Motor neuron (in vitro differentiated cells): ENCODE measurements at places on chromosomes 2 and 18.
A peak's percentile ranks its signal among the peaks of the same experiment; 100 is the strongest.

- ATAC-seq, result no peak
These were observed 20.0 kb downstream of the KCNF1 start for GRCh38 chr2:10931710-10932255.

DNA sequence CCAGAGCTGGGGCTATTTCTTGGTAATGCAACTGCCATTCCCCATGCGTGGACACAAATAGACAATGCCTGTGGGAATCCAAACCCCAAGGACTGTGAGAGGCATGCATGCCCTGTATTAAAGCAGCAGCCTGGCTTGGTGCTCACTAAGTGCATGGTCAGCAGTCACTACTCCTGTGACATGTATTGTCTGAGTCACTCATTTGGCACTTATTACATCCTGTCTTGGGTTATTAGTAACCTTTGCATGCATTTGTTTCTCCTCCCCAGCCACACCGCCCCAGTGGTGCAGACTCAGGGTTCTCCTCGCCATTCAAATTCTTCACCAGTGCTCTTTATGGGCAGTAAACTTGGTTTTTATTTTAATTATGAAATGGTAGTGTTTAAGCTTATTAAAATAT is 30.2 kb downstream of the PRKCE start:
- peak; percentile 87 for ATAC-seq

GRCh38 chr18:59986139-59986538 is 86.3 kb downstream of the PMAIP1 start:
- no peak for ATAC-seq

GRCh38 chr2:231336236-231336635 is 59.3 kb upstream of the B3GNT7 start:
- no peak for ATAC-seq

DNA sequence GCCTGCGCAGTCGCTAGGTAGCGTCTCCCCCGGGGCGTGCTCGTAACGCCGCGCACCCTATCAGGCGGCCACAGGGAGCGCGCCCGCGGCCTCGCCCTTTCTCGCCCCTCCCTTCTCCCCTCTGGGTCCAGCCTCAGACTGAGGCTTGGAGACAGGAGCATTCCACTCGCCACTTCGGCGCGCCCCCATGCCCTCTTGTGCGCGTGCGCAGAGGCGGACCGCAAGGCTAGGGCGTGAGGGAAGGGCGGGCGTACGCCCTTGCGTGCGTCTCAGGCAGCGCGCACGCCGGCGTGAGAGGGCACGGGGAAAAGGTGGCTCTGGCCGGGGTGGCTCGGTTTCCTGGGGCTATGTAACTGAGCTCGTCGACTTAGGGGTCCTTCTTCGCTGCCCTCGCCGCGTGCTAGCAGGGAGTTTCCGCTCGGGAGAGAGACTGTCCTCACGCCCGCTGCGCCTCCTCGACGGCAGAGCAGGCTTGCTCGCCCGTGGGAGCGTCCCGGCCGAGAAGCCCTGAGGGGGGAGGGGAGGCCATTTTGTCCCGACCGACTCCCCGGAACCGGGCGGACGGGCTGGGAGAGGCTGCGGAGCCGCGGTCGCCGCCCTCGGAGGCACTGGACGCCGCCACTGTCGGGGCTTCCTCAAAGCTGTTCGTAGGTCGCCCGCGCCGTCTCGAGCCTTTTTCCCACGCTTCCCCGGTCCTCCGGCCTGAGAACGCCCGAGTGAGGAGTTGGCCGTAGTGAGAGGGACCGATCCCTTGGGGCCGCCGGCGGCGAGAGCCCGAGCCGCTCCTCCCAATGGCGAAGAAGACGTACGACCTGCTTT is at the start of gene RAB10:
TSS of gene RAB10 (plus strand) at position 267 of the 819 bp plus-strand sequence. CDS start at position 792, 525 bp downstream.
- ATAC-seq, result peak; percentile 89

- ATAC-seq, result no peak
These were observed 904.0 kb upstream of the CDH2 start for GRCh38 chr18:29080946-29081345.

DNA sequence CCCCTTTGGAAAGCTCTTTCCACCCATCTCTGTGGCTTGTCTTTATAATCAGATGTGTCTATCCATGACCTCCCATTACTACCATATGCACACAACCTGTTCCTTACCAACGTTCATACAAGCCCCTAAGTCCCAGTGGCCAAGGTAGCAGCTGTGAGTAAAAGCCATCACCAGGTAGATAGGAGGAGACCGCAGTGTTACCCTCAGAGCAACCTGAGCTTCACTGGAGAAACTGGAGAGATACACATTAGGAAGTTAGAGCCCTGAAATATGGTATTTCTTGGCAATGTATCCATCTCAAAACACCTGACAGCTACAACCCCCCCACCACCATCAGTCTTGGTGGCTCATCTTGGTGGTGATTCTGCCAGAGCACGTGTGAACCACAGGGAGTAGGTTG is 26.0 kb downstream of the LOXHD1 start:
- ATAC-seq, result no peak

- no peak for ATAC-seq
These were observed 54.6 kb upstream of the LYPD6B start for GRCh38 chr2:148983896-148984295.

GRCh38 chr18:54453996-54454395 is 96.3 kb downstream of the C18orf54 start:
- ATAC-seq, result peak; percentile 90

DNA sequence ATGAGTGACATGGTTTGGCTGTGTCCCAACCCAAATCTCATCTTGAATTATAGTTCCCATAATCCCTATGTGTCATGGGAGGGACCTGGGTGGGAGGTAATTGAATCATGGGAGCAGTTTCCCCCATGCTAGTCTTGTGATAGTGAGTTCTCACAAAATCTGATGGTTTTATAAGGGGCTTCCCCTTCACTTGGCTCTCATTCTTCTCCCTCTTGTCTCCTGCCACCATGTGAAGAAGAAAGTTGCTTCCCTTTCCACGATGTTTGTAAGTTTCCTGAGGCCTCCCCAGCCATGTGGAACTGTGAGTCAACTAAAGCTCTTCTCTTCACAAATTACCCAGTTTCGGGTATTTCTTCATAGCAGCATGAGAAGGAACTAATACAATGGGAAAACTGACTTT is 14.0 kb downstream of the DNAH7 start:
- ATAC-seq, result no peak

- ATAC-seq, result no peak
These were observed 58.6 kb upstream of the VRK2 start for GRCh38 chr2:57987835-57988573.

GRCh38 chr2:161943011-161943410 is 131.0 kb downstream of the DPP4 start:
- ATAC-seq, result no peak

GRCh38 chr2:239769554-239770245 is 255.4 kb downstream of the NDUFA10 start:
- ATAC-seq, result no peak

DNA sequence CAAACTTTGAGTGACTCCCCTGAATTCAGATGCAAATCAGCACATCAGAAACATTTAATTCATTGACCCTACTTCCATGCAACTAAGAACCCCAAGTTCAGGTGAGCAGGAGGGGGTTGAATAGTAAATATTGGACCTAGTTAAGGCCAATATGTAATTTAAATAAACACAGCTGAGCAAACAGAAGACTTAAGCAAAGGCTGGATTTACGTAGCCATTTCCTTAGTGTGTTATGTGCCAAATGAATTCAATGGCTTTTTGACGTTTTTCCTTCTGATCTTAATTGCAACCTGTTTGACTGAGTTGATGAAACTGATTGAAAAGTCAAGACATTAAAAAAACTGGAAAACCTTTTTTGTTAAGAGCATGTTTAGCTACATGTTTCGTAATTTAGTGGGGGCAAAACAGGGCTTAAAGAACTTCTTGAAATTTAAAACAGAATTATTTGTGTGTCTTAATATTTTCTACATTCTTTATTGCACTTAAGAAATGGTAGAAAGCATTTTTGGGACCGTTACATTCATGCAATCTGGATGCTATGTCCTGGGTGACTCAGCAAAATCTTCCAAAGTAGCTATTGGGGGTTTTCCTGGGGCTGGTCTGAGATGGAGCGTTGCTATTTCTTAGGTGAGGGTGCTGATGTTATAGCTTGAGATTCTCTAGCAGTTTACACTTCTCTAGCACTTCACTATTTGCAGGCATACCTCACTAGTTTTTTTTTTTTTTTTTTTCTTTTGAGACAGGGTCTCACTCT is 25.5 kb upstream of the KCNE4 start:
- no peak for ATAC-seq

- no peak for ATAC-seq
These were observed 2.7 kb upstream of the TMBIM1 start for GRCh38 chr2:218295029-218295428.

DNA sequence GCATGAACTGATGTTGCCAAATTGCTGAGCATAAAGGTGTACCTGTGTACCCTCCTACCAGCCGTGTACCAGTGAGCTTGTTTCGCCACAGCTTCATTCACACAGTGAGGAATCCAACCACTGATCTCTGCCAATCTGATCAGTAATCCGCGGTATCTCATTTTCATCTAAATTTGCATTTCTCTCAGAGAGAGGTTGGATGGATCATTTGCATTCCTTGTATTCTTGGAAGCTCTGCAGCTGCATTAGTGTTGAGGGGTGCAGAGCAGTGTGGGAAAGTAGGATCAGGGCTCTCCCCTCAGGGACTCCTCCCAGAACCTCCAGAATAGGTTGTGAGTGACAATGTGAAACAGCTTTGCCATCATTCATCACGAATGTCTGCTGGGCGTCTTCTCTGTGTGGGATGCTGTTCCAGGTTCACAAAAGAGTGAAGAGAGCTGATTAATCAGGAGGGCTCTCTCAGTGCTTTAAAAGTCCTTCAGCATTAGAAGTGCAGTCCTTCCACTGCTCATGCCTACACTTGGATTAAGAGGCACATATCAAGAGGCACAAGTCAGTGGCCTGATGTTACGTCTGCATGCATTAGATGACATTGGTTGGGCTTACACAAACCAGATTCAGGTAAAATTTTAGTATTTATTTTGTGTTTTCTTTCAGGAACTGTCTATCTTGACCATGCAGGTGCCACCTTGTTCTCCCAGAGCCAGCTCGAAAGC is 7.5 kb downstream of the MOCOS start:
- no peak for ATAC-seq

GRCh38 chr2:64548761-64549160 is 24.6 kb downstream of the AFTPH start:
- ATAC-seq, result no peak

- ATAC-seq, result no peak
These were observed 384.3 kb upstream of the SYT4 start for GRCh38 chr18:43661570-43661969.

GRCh38 chr2:64392529-64392928 is 61.4 kb upstream of the LGALSL start:
- ATAC-seq, result no peak

GRCh38 chr2:64793701-64794100 is 140.0 kb upstream of the SERTAD2 start:
- no peak for ATAC-seq

GRCh38 chr2:153770359-153770991 is 101.2 kb upstream of the GALNT13 start:
- ATAC-seq, result no peak

GRCh38 chr2:20213651-20214565 is 11.0 kb downstream of the SDC1 start:
- no peak for ATAC-seq

DNA sequence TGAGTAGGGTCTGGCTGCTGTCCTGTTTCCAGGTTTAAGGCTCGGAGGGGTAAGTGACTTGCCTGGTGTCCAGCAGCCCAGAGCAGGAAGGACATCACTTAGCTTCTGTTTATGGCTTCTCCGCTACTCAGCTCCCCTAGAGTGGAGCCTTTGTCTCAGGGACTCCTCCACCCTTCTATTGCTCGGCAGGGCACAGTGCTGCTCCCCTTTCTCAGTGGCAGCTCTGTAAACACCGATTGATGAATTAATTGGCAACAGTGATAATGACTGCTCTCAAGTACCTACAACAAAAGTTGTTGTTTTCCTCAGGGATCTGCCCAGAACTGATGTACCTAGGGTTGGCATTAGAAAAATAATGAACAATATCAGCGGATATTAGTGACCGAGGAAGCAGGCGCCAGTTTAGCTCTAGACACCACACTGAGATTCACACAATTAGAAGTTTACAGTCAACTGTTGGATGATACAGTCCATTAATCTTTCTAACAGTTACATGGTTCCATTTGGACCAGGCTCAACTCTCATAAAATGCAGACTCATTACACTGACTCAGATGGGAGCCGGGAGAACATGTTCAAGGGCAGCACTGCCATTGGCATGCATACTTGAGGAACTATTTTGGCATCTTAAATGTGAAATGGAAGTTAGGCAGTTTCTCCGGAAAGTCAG is 265.7 kb downstream of the MTX2 start:
- no peak for ATAC-seq

GRCh38 chr2:55010149-55010591 is 40.1 kb downstream of the RTN4 start:
- ATAC-seq, result peak; percentile 99

- peak; percentile 78 for ATAC-seq
These were observed 72.1 kb downstream of the EDAR start for GRCh38 chr2:108916796-108917421.

DNA sequence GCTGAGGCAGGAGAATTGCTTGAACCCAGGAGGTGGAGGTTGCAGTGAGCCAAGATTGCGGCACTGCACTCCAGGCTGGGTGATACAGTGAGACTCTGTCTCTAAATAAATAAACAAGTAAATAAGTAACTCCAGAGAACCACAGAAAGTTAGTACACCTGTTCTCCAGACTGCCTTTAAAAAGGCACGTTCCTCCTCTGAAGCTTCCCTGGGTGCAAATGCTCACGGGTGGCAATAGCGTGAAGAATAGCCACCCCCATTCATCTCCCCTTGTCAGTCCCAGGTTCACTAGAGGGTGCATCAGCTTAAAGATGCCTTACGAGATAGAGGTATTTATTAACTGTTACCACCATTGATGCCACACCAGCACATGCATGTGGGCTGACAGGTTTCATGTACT is 64.3 kb upstream of the RTN4 start:
- no peak for ATAC-seq

DNA sequence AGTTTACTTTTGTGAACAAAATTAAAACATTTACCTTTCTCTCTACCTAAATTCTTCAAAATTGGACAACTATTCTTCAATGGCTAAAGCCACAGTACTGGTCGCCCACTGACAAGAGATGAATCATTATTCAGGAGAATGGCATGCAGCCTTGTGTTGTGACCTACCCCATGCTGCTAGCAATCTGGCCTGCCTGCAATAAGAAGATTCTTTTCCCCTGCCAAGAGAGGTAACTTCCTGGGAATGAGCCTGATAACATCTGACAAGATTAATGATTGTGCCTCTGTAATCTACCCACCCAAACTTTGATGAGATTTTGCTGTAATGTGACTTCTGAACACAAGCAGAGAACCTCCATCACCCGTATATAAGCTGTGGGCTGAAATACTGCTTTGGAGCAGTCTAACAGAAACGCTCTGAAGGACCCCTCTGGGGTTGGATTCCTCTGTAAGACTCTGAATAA is 47.0 kb upstream of the ST3GAL5 start:
- ATAC-seq, result no peak

- no peak for ATAC-seq
These were observed 1632.6 kb downstream of the SUCLG1 start for GRCh38 chr2:82826437-82826836.

GRCh38 chr2:6308986-6309385 is 556.7 kb downstream of the CMPK2 start:
- no peak for ATAC-seq

GRCh38 chr2:8285081-8285480 is 396.8 kb upstream of the ID2 start:
- peak; percentile 86 for ATAC-seq
